ENCODE measurements at places on chromosomes 3 and 15. TPM values are rescaled to one million over a fixed set of nuclear protein-coding genes. Genes with fewer than 3 reads are reported as not detected.

The LNP1 gene
- 2.6 TPM for total RNA-seq

The EAF1 gene
- 7.8 TPM for total RNA-seq

The FILIP1L gene
- total RNA-seq: 39.3 TPM

GRCh38 chr3:188889054-188889491, 282.7 kb upstream of the TPRG1 start:
- DNase-seq: no peak

- DNase-seq: no peak
Measured at GRCh38 chr15:35362195-35362829, 183.7 kb downstream of the DPH6 start.

DNA sequence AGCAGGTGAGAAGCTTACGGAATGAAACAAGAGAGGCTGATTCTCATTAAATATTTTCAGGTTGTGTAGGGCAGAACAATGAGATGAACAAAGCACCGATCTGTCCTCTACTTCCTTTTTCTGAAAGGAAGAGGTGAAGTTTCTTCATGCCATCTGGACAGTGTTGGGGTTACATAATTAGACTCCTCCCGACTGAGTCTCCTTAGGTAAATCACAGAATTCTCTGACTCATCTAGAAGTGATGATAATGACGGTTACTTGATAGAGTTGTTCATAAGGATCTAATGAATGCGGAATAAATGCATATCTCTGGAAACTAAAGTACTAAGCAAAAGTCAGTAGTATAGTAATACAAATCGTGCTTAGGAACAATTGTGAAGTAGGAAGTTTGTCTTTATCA, 21.2 kb downstream of the CRTC3 start:
- no peak for DNase-seq

GRCh38 chr15:40338921-40339620, 1.7 kb downstream of the CCDC9B start:
- peak; percentile 63 for DNase-seq

DNA sequence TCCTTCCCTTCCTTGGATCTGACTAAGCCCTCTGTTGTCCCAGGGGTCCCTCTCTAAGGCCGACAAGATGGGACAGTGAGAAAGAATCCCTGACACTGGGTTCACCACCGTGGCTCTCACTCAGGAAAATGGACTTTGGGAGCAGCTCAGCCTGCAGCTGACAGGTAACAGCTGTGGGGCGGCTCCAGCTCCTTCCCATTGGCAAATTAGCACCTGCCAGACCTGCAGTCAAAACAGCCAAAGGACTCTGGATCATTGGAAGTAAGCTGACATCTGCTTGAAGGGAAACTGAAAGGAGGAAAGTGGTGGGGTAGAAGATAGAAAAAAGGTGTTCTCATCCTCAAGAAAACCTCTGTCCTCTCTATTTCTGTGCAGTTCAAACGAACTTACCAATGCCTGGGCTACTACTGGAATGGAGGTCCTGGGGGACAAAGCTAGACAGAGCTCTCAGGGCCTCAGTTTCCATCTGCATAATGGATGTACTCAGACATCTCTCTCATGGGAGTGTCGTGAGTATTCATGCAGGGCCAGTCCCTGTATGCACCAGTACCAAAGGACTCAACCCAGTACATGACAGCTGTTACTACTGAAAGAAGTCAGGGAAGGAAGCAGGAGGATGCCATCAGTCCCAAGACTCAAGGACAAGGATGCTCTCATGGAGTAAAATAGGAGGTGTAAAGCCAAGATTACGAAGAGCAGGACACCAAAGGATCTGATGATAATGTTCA, 53.6 kb upstream of the DCLK3 start:
- no peak for DNase-seq

DNA sequence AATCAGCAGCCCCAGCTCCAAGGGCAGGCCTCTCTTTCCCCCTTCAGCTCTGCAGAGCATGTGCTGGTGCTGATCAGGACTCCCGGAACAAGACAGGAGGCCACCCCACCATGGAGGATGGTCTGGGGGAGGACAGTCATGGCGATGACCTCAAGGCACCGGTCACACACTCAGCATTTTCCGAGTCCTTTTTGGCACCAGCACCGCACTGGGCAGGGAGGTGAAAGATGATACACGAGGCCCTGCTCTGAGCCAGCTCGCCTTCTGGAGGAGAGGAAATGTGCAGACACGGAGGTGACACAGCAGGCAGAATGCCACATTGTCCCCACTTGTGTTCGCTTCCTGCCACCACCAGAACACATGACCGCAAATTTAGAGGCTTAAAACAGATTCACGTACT, 61.8 kb upstream of the SEC61A1 start:
- DNase-seq: no peak

DNA sequence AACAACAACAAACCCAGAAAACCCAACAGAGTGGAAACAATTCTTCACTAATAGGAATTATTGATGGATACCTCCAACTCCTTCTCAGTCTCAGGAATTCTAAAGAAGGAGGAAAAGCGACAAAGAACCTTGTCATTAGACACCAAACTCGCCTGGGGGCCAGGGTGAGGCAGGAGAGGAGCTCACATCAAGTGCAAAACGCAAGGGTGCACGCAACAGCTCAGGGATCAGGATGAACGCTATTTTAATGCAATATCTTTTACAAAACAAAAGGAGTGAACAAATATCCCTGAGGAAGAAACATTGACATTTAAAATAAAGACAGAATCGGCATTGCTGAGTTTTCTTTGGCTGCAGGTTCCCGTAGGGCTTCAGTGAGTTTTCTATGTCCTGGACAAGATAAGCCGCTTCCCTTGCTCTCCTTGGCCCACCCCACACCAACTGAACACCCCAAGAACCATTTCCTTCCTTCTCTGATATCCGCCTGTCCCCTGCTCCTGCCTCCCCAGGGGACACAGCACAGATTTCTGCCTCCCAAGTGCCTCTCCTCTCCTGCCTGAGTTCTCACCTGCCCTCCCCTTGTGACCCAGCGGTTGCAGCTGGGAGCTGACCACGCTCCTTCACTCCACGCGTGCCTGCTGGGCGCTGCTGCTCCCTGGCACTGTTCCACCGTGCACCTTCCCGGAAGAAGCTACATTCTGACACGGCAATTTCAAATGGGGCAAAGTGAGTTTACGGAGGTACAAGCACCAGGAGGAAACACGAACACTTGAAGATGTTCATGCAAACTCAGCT, 63.0 kb downstream of the ATP10A start:
- DNase-seq: no peak

Data from Right ventricle myocardium superior (tissue), 1 donor.